ENCODE measurements at places on chromosomes 5 and 9. TPM values are rescaled to one million over a fixed set of nuclear protein-coding genes. Genes with fewer than 3 reads are reported as not detected.

Gene ZNF608
- 7.8 TPM for total RNA-seq

Gene INSL6
- not detected for total RNA-seq

Gene PPIP5K2
- total RNA-seq, result 52.2 TPM

Gene TMC1
- total RNA-seq, result 0.22 TPM

Gene LCP2
- not detected for total RNA-seq

Gene PCDHGA12
- total RNA-seq, result 1.5 TPM

Gene STKLD1
- total RNA-seq, result 0.98 TPM

Gene TSLP
- 0.11 TPM for total RNA-seq

Gene NUDT2
- 32.6 TPM for total RNA-seq

Gene KDM4C
- 21.3 TPM for total RNA-seq

Gene NR5A1
- total RNA-seq, result not detected

Measured in dermis lymphatic vessel endothelial cell (primary cell).